ENCODE measurements at places on chromosomes 5 and 9.

- DNase-seq: no peak
Observed at GRCh38 chr5:131068893-131069643, 96.0 kb downstream of the HINT1 start.

- DNase-seq: no peak
Observed at GRCh38 chr5:56356121-56356835, 123.1 kb upstream of the ANKRD55 start.

GRCh38 chr9:107784235-107784958, 294.8 kb upstream of the KLF4 start:
- no peak for DNase-seq

GRCh38 chr5:444226-444625, 1.2 kb downstream of the EXOC3 start:
- no peak for DNase-seq

GRCh38 chr5:32014096-32014745, 159.9 kb downstream of the GOLPH3 start:
- DNase-seq: no peak

- DNase-seq: no peak
Observed at GRCh38 chr5:145682197-145682899, 152.8 kb downstream of the PRELID2 start.

DNA sequence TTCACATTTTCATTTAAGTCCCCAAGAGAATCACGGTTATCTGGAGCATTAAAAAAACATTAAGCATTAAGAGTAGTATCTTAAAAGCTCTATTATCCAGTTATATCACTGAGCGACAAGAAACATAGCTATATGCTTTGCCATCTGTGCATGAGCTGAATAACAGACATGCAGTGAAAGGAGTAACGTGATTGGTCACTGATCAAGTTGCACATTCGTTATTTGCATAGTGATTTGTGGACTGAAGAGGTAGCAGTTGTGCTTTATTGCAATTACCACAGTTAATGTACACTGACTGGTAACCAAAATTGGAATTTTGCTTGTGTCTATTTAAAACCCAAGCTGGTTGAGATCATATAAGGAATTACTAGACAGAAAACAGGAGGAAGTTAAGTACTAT, 107.4 kb downstream of the MCTP1 start:
- no peak for DNase-seq

- no peak for DNase-seq
Observed at GRCh38 chr9:114483499-114483898, 21.8 kb downstream of the WHRN start.

DNA sequence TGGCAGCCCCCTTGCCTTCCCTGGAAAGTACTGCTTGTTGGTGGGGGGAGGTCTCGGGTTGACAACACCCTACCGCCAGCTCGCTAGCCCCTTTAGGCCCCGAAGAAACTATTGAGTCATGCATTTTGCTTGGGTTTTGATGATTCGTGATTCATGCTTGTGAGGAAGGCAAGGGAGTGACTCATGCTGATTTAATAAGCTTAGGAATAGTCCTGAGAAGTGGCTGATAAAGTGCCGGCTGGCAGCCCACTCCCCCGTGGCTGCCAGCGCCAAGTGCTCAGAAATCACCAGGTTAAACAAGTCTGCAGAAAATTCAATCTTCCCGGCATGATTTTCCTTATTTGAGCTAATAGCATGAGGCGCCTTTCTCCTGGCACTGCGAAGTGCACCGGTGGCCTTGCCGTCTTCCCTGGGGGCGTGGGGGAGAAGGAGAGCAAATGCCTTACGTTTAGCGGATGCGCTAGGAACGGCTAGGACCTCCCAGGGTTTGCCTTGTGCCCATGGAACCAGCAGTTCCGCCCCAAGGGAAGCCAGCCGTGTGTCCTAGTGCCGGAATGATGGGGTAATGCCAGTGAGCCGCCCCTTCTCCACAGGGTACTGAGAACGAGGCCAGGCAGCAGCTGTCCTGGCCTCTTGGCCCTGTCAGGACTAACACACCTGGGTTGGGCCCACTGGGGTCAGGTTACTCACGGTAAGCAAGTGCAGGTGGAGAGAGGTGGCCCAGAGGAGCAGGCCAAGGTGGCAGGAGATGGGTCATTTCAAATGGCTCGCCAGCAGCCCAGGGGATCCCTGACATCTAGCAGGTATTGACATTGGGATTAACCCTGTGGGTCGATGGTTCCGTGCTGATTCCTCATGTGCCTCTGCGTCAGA, 151.9 kb downstream of the MACROH2A1 start:
- no peak for DNase-seq

DNA sequence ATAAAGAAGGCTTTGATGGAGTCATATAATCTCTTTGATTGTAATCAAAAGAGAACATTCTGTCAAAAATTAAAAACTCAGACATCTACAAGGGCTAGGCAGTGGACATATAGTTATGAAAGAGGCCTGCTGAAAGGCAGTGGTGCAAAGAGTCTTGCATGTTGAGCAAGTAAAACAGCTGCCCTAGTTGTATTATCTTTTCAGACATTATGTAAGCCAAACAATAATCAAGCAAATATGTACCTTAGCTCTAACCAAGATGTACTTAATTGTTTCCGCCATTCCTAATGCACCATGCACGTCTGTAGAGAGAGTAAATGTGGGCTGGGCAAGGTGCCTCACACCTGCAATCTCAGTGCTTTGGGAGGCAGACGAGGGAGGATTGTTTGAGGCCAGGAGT, 14.3 kb downstream of the GAPT start:
- DNase-seq: no peak

- no peak for DNase-seq
Observed at GRCh38 chr5:111121926-111122325, 29.8 kb downstream of the WDR36 start.

DNA sequence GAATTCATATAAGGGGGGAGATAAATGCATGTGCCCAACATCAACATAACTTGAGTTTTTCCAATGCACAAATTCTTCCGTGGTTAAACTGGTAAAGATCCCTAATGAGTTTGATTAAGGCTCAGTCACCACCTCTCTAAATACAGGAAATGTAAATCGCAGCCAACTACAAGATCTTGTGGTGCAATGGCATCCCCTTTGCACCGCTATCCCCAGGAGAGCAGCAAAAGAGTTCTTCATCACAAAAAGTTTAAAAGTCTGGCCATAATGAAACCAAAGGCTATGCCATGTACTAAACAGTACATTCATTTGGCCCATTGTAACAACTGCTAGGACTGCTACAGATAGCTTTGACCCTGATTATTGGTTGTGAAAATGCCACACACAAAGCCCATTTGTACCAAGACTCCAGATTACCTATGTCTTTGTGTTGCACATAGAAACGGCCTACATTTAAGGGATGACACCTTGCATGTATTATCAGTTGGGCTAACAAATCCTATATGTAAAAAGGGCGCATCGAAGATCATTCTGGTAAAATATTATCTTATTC, 44.5 kb downstream of the ZNF608 start:
- no peak for DNase-seq

- DNase-seq: no peak
Observed at GRCh38 chr5:79070350-79070667, 742 bp downstream of the BHMT2 start.

DNA sequence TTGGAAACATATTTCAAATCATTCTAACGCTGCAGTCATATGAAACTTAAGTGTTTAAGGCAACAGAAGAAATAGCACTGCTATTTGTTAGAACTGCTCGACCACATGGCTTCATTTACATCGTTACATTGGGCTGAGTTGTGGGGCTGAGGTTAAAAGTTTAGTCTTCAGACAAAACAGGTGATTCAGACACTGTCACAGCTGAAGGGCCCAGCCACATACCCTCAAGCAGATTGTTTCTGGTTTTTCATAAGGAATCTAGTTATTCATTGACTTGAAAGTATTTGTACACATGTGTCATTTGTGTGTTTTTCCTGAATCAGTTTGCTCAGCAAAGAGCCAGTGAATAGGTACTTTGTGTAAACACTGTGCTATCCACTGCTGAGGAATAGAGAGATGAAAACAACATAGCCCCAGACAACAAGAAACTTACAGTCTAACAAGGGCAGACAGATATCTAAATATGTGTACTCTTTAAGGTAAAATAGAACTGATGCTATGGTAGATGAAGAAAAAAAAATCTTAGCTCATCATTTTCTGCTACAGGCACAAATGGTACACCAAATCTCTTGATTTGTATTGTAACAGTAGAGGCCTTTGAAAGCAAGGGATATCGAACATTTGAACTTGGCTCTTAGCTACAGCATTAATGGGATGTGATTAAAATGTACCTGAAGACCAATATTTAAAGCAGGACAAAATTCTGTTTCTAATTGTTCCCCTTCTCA, 357.6 kb upstream of the RPS23 start:
- DNase-seq: no peak

GRCh38 chr5:3740546-3741373, 145.1 kb downstream of the IRX1 start:
- DNase-seq: no peak

DNA sequence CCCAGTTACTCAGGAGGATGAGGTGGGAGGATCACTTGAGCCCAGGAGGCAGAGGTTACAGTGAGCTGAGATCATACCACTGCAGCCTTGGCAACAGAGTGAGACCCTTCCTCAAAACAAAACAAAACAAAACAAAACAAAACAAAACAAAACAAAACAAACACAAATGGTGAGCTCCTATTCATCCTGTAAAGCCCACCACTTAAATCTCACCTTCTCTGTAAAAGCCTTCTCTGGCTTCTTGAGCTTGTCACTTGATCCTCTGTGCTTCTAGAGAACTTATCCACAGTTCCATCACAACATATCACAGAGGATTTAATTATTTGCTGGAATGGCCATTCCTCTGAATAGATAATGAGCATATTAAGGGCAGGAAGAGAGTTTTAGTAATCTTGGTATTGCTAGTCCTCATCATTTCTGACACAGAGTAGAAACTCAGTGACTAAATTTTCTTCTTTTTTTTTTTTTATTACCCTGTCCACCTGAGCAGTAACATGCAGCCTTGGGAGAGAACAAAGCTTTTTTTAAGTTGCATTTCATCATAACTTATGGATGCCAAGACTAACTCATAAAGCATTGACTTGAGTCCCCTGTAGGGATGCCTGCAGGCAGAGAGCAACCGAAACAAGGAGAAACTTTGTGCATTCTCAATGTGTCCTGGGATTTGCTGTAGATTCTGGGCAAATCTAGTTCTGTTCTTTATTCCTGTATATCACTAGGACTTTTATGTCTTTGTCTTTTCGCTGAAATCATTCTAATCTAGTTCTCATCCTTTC, 13.0 kb upstream of the HSPA9 start:
- no peak for DNase-seq

DNA sequence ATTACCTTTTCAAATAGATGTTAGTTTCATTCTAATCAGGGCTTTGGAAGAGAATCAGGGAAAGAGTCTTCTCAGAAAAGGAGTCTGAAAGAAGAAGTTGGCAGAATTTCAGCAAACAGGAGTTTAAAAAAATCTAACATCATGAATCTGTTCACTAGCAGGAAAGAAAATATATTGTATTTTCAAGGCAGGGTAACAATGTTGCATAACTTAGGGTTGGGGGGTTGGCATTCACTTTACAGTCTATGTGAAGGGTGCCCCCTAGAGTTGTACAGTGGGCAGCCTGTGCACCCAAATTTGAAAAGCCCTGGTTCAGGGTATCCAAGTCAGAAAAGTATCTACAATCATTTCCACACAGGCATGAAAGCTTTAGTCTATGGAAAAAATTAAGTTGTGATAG, 348.4 kb upstream of the SLC30A5 start:
- no peak for DNase-seq

- DNase-seq: no peak
Observed at GRCh38 chr5:62168506-62169281, 137.3 kb upstream of the KIF2A start.

GRCh38 chr5:79873187-79873586, 117.9 kb downstream of the MTX3 start:
- no peak for DNase-seq
